Neuronal stem cell (in vitro differentiated cells): ENCODE measurements at places on chromosomes 16 and 17.

DNA sequence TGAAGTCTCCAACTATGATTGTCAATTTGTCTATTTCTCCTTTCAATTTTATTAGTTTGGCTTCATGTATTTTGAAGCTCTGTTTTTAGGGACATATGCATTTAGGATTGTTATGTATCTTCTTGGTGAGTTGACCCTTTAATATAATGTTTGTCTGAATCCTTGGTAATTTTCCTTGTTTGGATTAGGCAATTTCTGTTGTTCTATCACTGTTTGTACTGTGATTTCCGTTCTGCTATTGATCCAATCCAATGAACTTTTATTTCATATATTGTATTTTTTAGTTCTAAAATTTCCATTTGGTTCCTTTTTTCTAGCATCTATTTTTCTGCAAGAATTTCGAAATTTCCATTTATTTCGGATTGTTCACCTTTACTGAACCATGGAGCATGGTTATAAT, 31.0 kb downstream of the RAB11FIP4 start:
- DNase-seq: no peak

DNA sequence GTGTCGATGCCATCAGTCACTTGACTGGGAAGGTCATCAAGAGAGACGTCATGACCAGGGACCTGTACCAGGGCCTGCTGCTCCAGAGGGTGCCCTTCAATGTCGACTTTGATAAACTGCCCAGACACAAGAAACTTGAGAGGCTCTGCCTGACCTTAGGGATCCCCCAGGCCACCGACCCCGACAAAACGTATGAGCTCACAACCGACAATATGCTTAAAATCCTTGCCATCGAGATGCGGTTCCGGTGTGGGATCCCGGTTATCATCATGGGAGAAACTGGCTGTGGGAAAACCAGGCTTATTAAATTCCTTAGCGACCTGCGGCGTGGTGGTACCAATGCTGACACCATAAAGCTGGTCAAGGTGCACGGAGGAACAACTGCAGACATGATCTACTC, 69.6 kb upstream of the ENDOV start:
- DNase-seq: no peak

DNA sequence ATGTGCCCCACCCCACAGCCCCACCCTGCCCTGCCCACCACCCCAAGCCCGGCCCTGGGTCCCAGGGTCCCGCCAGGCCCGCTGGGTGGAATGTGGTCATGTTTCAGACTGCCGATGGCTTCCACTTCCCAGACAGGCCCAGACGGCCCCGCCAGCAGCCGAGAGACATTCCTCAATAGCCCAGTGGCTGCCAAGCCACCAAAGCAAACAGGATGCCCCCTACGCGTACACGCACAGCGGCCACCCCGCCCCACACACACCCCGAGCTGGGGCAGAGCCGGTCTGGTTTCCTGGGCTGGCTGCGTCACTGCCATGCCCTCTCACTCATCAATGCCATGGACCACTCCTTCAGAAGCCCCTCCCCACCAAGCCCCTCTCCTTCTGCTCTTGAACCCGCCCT, 1.2 kb upstream of the KRT17 start:
- DNase-seq: no peak

DNA sequence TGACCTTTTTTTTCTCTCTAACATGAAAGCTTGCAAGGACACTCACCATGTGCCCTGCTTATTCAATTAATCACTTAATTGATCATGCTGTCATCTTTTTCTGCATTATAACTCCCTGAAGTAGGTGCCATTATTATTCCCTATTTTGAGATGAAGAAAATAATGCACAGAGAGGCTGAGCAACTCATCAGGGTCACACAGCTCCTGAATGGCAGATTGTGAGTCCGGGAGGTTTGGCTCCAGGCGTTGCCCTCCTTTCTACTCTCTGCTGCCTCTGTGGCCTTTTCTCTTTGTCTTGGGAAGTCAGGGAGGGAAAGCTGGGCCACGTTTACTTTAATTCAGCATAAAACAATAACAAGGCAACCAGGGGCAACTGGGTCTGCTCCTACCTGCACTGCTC, 17.2 kb upstream of the N4BP1 start:
- no peak for DNase-seq

DNA sequence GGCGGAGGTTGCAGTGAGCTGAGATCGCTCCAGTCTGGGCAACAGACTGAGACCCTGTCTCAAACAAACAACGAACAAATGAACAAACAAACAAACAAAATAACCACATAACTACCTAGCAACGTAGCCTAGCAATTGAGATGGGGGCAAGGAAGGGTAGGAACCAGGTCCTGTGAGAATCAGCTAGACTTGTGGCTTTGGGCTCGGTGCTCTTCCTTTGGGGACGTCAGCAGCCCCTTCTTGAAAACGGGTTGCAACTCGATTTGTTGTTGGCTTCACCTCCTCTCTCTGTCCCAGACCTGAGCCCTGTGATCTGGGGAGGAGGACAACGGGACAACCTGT, 72.2 kb downstream of the ABCC1 start:
- no peak for DNase-seq

GRCh38 chr16:16915771-16916170, 536.8 kb downstream of the NPIPA7 start:
- DNase-seq: no peak

DNA sequence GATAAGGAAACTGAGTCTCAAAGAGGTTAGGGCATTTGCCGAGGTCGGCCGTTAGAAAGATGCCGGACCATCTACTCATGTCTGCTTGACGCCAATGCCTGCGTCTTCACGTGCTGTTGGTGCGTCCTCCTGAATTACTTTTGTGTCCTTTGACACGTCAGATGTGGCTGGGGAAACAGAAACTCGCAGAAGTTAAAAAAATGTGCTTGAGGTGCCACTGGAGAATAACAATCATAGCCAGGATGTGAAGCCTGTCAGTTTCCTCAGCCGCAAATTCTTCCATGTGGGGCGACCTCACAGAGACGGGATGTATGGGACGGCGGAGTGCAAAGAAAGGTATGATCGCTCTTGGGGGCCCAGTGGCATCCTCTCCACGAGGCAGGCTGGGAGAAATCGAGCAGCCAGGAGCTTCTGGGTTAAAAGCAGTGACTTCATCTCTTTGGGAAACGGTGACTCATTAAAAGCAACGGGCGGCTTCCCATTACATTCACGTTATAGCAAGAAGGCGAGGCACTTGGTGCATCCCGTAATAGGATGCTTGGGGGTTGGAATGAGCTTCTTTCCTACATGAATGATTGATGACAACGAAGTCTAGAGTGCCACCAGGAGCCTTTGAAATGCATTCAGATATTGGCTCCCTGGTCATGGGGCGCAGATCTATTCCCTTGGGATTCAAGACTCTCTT, 67.8 kb downstream of the BMERB1 start:
- no peak for DNase-seq

GRCh38 chr17:40450175-40450574, 6.9 kb downstream of the IGFBP4 start:
- DNase-seq: no peak

DNA sequence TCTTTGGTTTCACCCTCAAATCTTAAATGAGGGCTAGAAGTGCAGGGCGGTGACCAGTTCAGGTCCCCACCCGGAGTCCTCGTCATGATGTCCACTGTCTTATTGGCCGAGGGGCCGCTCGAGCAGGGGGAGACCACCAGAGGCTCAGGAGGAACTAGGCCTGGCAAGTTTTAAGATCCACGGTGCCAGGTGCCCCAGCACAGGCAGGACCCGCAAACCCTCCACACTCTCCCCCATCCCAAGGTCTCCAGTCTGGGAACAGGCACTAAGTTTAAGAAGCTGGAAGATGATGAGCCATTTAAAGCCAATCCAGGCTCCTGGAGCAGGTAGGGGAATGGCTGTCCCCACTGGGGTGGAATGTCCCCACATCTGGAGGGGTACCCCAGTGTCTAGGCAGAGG, 4.1 kb downstream of the DLX3 start:
- no peak for DNase-seq

DNA sequence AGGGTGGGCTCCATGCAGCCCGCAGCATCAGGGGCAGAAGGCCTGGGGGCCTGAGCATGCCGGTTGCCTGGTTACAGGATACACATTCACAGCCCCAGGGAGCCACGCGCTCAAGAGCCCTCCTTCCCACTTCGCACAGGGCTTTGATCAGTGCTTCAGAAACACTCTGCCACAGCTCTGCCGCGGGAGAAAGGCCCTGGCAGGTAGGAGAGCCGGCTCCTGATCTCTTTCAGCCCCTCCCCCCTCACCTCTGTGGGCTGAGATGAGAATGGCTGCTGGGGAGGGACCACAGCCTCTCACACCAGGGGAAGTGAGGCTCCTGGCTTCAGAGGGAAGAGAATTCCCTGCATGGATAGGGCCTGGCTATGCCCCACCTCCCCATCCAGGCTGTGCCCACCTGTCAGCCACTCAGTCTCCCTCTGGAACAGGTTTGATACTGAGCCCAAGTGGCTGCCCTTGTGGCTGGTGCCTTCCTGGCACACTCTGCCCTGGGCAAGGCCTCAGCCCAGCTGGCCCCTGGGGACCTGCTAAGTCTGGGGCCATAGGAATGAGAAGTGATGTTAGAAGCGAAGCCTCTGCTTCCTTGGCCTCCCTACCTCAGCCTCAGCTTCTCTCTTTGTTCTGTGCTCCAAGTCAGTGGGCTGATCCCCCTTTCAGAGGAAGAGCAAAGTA, 8.6 kb downstream of the DOK4 start:
- DNase-seq: no peak

GRCh38 chr17:8735336-8735939, 9.2 kb downstream of the CCDC42 start:
- DNase-seq: no peak

DNA sequence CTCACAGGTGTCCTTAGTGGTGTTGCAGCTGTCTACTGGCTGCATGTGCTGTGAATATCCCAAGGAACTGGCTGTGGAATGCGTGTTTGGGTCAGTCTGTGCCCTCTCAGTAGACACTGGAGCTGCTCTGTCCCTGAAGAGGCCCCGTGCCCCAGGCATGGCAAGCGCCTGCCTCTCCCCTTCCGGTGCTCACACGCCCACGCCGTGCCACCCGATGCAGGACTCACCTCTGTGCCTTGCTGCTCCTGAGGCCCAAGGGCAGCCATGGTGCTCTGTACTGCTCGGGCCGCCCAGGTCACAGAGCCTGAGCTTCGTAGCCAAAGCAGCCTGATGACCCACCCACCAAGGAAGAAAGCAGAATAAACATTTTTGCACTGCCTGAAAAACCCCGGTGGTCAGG, 10.0 kb downstream of the RGS11 start:
- DNase-seq: no peak

DNA sequence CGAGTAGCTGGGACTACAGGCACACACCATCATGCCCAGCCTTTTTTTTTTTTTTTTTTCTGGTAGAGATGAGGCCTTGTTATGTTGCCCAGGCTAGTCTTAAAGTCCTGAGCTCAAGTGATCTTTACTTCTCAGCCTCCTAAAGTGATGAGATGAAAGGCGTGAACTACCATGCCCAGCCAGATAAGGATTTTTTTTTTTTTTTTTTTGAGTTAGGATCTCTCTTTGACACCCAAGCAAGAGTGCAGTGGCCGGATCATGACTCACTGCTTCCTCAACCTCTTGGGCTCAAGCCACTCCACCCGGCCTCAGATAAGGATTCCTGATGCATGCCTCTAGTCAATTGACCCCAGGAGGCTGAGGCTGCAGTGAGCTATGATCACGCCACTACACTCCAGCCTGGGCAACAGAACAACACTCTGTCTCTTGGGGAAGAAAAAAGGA, 11.2 kb upstream of the PLEKHG4 start:
- DNase-seq: no peak

- DNase-seq: peak; percentile 40
These were observed at the start of gene SLC47A1 for GRCh38 chr17:19533718-19534561. Gene SLC47A1, plus strand, starts transcription at chr17:19533854. Its CDS starts 86 bp downstream, at chr17:19533940.

DNA sequence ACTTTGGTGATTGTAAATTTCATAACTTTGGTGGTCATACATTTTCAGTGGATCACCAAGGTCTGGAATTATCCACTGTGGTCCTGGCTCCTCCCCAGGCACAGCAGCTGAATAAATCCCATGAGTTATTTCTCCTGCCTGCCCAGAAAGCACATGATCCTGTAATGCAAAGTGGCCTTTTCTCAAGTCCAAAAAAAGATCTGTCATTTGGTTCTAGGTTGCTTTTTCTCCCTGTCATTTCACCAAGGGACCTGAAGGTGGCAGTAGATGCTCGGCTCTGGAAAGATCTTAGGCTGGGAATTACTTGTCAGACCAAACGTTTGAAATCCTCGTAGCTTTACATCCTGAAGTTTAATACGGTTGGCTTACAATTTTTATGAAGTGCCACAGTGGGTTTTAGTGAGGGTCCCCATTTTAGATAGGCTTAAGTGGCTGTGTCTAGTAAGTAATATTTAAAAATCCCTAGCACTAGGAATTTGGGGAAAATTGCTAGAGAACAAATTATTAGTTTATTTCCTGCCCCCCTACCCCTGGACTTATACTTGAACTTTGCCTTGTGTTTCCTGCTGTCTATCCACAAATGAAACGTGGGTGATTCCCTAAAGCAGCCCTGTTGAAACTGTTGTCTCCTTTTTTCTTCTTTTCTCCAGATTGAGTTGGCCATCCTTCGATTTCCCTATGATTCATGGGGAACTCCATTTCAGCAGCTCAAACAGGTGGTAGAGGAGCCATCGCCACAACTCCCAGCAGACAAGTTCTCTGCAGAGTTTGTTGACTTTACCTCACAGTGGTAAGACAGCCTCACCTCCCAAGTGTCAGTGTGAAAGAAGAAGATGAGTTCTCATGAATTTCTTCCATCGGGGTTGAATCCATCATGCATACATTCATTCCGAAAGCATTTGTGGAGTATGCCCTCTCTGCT, 111.7 kb downstream of the MAP2K6 start:
- DNase-seq: peak; percentile 46

- DNase-seq: peak; percentile 56
These were observed 18.4 kb upstream of the MRPS23 start for GRCh38 chr17:57868007-57868909.

DNA sequence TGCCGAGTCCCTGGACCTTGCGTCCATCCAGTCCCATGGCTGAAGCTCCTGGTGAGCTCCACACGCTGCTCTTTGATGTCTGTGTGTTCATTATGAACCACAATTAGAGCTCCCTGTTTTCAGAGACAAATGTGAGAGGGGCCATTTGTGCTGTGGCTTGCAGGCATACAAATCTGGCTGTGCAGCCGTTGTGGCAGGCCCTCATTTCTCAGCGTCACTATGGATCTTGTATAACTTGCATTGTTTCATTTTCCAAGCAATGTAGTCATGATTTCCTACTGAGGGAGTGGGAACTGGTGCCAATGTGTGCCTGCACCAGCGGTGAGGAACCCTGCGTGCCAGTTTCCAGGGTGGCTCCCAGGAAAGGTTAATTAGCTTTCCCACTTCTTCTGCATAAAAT, 542.6 kb downstream of the TMEM114 start:
- no peak for DNase-seq
